ENCODE measurements at places on chromosomes 3 and 15.

DNA sequence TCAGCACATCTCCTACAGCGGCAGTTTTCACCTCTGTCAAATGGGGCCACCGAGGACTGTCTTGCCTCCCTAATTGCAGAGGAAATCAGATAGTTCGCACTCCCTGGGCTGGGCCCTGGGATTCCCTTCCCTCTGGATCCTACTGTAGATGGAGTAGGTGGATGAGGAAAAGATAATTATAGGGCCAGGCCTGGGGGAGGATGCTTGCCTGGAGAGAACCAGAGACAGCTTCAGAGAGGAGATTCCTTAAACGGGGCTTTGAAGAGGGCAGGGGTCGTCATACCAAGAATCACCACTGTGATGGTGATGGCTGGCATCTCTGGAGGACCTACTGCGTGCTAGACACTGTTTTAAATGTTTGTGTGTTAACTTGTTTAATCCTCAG is 50.8 kb upstream of the SLC6A6 start:
- no peak for DNase-seq

DNA sequence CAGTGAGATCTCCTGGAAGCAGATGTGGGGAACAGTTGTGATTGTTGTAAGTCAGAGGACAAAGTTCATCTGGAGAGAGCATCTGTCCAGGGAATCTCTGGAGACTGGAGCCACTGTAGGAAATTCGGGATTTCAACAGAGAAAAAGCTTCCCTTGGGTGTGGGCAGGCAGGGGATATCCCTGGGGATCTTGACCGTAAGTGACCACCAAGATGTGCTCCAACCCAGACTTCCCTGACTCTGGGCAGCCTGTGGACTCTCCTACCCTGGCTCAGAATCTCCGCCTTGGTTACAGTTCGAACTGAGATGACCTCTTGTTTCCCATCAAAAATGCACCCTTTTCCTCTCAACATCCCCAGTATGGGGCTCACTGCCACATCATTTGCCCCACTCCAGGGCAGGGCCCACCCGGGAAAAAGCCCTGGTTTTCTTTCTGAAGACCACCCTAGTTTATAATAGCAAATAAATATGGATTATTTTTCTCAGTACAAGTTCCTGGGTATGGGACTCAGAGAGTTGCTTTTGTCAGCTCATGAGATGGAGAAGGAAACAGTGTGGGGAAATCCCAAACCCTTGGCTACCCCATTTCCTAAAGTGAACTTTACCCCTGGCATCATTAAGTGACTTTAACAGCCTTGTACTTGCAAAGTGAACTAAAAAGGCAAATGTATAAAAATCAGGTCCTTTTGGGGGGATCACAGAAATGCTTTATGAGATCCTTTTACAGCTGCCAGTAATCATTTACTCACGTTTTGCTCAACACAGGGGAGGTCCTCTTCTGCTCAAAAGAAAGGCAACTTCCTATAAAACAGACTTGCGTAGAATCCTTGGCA is 89.9 kb downstream of the CCNL1 start:
- no peak for DNase-seq

- DNase-seq: no peak
Measured at GRCh38 chr3:110974902-110975301, 96.7 kb upstream of the NECTIN3 start.

GRCh38 chr3:42387802-42388651 is 22.4 kb downstream of the LYZL4 start:
- DNase-seq: no peak

GRCh38 chr3:56976651-56977560 is 83.6 kb upstream of the SPATA12 start:
- DNase-seq: no peak

- DNase-seq: no peak
Measured at GRCh38 chr15:93063262-93063671, 25.7 kb downstream of the RGMA start.

DNA sequence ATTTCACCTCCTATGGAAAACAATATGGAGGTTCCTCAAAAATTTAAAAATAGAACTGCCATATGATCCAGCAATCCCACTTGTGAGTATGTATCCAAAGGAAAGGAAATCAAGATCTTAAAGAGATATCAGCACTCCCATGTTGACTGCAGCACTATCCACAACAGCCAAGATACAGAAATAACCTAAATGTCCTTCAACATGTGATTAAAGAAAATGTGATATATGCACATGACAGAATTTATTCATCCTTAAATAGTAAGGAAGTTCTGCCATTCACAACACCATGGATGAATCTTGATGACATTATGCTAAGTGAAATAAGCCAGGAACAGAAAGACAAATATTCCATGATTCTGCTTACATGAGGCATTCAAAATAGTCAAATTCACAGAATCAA is 303.6 kb upstream of the LRRN1 start:
- DNase-seq: no peak

GRCh38 chr3:111311126-111311525 is 230.9 kb upstream of the CD96 start:
- DNase-seq: no peak

- DNase-seq: peak; percentile 82
Measured at GRCh38 chr3:156772588-156773206, 53.5 kb upstream of the LEKR1 start.

GRCh38 chr15:89836267-89837133 is 21.8 kb upstream of the ANPEP start:
- peak; percentile 88 for DNase-seq

DNA sequence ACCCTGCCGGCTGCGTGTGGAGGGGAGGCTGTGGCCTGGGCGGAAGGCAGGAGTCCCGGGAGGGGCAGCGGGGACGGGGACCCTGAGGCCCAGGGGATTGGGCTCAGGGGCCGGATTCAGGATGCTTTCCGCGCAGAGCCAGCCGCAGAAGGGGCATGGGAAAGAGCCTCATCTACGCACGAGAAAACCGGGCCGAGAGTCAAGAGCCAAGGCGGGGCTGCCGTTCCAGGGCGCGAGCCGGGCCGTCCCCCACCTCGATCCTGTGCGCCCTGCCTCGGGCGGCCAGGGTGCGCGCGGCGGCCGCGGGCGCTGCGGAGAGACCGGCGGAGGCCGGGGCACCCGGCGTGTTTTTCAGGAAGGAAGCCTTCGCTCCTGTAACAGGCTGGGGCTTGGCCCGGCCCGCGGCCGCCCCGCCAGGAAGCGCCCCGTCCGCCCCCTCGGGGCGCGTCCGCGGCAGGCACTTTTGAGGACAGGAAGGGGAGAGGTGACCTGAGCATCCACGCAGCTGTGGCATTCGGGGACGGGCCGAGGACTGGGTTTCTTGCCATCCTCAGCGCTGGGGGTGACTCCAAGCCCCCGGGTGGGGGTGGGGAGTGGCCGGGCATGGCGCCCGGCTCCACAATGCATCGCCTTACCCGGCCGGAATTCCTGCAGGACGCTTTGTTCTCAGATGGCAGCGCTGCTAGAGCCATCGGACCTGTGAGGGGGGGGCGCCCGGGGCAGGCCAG is 62.3 kb upstream of the GATA2 start:
- no peak for DNase-seq

- no peak for DNase-seq
Measured at GRCh38 chr3:172216911-172217310, 177.5 kb downstream of the FNDC3B start.

GRCh38 chr15:101537483-101538080 is 48.1 kb upstream of the PCSK6 start:
- peak; percentile 24 for DNase-seq

- no peak for DNase-seq
Measured at GRCh38 chr15:90686435-90687218, 30.5 kb upstream of the BLM start.

DNA sequence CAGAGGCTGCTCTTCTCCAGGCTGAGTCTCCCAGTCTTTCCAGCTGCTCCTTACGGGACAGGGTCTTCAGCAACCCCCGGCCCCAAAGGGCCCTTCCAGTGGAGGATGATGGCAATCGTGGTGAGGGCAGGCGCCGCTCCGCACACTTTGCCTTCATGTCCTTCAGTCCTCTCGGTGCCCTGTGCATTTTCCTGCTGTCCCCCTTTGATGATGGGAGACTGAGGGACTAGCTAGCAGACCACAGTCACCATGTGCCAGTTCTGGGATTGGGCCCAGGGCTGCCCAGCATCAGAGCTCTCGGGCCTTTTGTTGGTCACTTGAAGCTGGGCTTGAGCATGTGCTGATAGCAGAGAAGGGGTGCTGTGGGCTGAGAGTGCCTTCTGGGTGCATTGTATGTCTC is 8.8 kb upstream of the TXNRD3 start:
- DNase-seq: no peak

GRCh38 chr3:186166491-186167288 is 57.8 kb upstream of the ETV5 start:
- DNase-seq: no peak

- peak; percentile 11 for DNase-seq
Measured at GRCh38 chr3:17431004-17431403, 311.4 kb downstream of the TBC1D5 start.

GRCh38 chr3:107928084-107928445 is 162.8 kb downstream of the CD47 start:
- peak; percentile 24 for DNase-seq
